ENCODE measurements at places on chromosomes 12 and 14.

DNA sequence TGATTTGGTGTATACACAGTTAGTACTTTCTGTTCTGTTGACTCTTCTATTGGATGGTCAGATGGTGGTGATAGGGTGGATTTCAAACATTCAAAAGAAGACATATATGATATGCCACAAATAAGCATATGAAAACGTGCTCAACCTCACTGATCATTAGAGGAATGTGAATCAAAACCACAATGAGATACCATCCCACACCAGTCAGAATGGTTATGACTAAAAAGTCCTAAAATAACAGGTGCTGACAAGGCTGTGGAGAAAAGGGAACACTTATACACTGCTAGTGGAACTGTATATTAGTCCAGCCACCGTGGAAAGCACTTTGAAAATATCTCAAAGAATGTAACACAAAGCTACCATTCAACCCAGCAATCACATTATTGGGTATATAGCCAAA is 425.5 kb downstream of the C12orf50 start:
- no peak for DNase-seq

GRCh38 chr14:84436528-84436927 is 1093.4 kb upstream of the FLRT2 start:
- DNase-seq, result no peak

- DNase-seq, result no peak
Observed at GRCh38 chr14:37036669-37037341, 135.6 kb downstream of the SLC25A21 start.

DNA sequence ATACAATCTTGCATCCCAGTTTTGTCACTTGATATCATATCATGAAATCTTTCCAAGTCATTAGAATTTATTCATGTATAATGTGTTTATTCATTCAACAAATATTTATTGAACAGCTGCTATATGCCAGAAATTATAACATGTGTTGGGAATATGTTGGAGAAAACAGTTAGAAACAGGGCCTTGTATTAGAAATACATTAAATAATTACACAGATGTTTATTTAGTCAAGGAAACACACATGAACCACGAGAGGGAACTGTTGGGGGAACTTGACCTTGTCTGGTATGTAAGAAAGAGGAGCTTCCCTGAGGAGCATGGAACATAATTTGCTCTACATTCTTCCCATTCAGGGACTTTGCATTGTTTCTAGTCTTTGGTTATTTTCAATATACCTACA is 191.7 kb upstream of the FRMD6 start:
- no peak for DNase-seq

DNA sequence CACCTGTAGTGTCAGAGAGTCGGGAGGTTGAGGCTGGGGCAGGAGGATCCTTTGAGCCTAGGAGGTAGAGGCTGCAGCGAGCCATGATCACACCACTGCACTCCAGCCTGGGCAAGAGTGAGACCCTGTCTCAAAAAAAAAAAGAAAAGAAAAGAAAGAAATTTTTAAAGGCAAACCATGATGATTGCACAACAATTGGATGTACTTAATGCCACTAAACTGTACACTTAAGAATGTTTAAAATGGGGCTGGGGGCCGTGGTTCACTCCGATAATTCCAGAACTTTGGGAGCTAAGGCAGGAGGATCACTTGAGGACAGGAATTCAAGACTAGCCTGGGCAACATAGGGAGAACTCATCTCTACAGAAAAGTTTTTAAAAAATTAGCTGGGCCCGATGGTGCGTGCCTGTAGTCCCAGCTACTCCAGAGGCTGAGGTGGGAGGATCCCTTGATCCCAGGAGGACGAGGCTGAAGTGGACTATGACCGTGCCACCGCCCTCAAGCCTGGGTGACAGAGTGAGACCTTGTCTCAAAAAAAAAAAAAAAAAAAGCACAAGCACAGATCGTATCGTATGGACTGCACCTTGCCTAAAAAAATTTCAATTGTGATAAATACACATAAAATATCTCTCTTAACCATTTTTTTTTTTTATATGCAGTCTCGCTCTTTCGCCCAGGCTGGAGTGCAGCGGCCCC is 32.7 kb downstream of the JAG2 start:
- no peak for DNase-seq

GRCh38 chr14:68548194-68549076 is 244.4 kb downstream of the ZFP36L1 start:
- no peak for DNase-seq

- no peak for DNase-seq
Observed at GRCh38 chr14:53380052-53380866, 227.1 kb upstream of the DDHD1 start.

DNA sequence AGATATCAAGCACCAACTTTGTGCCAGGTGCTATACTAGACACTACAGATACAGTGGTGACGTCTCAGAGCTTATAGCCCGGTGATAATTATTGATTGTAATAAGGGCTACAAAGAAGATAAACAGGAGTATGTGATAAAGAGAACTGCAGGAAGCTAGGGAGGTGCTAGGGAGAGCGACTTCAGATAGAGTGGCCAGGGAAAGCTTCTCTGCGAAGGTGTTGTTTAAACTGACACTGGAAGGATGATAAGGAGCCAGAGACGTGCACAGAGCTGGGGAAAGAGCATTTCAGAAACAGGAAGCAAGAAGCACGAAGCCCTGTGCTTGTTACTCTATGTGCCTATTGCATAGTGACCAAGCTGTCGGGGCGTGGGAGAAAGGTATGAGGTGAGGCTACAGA is 48.1 kb upstream of the OTX2 start:
- DNase-seq, result no peak

GRCh38 chr12:27220055-27220987 is 23.8 kb upstream of the STK38L start:
- no peak for DNase-seq

DNA sequence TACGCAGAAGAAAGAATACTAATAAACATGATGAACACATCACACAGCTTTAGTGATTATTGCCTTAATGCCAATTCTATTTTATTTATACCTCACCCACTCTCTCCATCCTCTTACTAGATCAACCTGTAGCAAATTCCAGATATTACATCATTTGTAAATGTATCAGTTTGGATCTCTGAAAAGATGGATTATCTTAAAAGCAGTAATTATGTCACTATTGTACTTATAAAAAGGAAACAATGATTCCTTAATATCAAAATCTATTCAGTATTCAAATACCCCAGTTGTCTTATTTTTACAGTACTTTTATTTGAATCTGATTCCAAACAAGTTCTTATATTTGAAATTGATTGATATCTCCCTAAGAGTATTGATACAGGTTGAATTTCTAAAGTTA is 892.8 kb upstream of the MDGA2 start:
- no peak for DNase-seq

GRCh38 chr14:81178063-81178462 is 42.7 kb downstream of the GTF2A1 start:
- DNase-seq, result no peak

GRCh38 chr12:128662101-128662500 is 161.7 kb downstream of the SLC15A4 start:
- DNase-seq, result no peak

DNA sequence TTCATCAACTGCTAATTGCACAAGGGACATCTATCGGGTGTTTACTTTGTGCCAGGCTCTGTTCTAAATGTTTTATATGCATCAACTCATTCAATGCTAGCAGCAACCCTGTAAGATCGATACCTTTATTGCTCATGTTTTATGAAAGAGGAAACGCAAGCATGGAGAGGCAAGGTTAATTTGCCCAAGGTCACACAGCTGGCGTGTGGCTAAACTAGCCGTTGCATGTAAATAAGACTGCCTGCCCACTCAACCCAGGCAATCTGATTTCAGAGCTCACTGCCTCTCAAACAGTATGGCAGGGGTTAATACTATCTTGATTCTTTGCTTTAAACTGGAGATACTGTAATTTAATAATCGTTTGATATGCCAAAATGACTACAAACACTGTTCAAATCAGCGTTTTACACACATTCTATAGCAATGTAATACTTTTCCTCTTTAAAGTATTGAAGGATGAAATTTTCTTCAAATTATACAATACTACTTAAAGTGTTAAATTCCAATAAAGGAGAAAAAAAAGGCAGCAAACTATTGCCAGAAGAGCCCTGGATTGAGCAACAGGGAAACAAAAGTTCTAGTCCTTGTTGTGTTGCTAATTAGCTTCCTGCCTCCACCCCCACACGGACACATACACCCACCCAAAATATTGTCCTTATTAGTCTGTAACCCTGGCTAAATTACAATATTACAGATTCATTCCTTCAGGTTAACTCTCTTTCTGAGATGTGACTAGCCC is 39.1 kb upstream of the DHRS7 start:
- no peak for DNase-seq

DNA sequence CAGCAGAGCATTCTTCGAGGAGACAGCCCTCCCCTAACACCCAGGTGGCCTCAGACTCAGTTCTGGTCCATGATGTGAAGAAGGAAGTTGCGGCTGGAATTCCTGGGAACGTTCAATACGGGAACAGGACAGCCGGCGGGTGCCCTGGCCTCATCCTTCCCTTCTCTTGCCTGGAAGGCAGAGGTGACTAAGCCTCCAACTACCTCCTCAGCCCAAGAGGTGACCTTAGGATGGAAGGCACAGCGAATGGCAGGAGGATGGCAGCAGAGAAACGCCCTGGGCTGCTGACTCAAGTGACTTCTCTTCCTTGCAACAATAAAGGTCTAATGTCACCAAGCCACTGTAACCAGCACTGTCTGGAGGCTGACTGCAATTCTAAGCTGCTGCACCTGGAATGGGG is 36.1 kb downstream of the DHX37 start:
- no peak for DNase-seq

GRCh38 chr14:66440801-66441200 is 45.4 kb upstream of the CCDC196 start:
- DNase-seq, result no peak

DNA sequence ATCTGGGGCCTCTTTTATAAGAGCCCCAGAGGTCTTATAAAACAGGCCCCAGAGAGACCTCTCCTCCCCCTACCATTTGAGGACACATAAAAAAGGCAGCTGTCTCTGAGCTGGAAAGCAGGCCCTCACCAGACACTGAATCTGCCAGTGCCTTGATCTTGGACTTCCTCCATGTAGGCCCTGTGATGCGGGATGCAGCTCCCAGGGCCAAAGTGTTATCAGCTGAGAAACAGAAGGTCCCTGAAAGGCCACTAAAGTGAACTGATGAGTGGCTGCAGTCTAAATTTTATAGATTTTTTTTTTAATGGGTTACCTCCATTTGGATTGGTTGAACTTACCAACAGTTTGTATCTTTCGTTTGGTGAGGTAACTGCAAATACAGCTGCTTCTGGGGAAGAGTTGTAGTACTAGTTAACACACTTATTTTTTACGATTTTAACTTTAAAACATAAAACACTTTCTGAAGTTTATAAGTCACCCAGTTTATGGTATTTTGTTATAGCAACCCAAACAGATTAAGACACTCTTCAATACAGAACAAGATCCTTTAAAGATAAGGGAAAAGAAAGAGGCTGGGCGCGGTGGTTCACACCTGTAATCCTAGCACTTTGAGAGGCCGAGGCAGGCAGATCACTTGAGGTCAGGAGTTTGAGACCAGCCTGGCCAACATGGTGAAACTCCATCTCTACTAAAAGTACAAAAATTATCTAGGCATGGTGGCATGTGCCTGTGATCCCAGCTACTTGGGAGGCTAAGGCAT is 5.6 kb upstream of the GUCY2C start:
- no peak for DNase-seq

DNA sequence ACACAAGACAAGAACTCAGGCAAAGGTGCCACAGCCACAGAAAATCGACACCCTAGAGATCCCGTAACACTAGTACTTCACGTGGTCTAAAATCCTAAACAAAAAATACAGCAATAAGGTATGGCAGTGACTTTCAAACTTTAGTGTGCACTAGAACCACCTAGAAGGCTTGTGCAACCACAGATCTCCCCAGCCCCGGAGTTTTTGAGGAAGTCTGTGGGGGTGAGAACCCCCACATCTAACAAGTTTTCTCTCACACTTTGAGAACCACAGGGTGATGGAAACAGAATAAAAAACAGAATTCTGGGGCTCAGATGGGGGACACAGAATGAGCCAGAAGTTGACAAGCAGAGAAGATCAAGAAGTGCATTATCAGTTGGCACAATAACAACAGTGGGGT is 254.0 kb downstream of the ANO6 start:
- no peak for DNase-seq

DNA sequence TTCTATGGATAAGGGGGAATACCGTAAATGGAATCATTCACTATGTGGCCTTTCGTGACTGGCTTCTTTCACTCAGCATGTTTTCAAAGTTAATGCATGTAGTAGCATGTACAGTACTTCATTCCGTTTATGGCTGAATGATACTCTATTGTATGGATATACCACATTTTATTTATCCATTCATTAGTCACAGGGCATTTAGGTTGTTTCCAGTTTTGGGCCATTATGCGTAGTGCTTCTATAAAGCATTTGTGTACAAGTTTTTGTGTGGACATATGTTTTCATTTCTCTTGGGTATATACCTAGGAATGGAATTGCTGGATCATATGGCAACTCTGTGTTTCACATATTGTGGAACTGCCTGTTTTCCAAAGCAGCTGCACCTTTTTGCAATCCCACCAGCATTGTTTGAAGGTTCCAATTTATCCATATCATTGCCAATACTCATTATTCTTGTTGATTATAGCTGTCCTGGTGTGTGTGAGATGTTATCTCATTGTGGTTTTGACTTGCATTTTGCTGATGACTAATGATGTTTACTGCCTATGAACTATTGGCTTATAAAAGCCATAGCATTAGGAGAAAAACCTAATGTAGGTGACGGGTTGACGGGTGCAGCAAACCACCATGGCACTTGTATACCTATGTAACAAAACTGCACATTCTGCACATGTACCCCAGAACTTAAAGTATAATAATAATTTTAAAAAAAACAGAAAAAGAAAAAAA is 45.5 kb downstream of the ATF7IP start:
- no peak for DNase-seq

DNA sequence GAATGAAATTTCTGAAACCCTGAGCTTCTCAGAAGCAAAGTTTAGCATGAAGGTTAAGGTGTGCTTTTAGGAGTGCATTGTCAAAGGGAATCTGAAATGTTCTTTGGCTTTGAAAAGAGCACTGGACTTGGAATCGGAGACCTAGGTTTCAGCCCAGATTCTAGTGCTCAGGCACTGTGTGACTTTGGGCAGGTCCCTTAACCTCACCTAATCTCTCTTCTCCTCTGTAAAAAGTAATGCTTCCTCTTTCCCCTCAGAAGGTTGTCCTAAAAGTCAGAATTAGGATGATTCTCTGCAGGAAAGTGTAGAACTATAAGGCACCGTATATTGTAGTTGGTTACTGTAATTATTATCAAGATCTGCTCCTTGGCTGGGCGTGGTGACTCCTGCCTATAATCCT is 38.0 kb upstream of the ELK3 start:
- no peak for DNase-seq

GRCh38 chr12:64825143-64826021 is 935 bp downstream of the TBC1D30 start:
- no peak for DNase-seq

DNA sequence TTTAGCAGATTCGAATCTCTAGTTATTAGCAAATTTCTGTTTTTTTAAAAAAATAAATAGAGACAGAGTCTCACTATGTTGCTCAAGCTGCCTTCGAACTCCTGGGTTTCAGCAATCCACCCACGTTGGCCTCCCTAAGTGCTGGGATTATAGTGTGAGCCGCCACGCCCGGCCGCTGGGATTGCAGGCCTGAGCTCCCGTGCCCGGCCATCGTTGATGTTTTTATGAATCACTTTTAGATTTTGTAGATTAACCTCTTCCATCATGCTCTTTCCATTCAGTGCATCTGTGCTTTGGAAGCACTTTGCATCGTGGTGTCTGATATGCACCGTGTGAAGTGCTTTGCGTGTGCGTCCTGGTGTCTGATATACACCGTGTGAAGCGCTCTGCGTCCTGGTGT is 20.9 kb downstream of the PGAM5 start:
- DNase-seq, result no peak

All from stimulated activated CD8-positive, alpha-beta memory T cell treated with anti-CD3 and anti-CD28 coated beads, Interleukin-2, amount 100 ng/mL, for 1 hour (primary cell).